ENCODE measurements at places on chromosomes 7 and 10.

DNA sequence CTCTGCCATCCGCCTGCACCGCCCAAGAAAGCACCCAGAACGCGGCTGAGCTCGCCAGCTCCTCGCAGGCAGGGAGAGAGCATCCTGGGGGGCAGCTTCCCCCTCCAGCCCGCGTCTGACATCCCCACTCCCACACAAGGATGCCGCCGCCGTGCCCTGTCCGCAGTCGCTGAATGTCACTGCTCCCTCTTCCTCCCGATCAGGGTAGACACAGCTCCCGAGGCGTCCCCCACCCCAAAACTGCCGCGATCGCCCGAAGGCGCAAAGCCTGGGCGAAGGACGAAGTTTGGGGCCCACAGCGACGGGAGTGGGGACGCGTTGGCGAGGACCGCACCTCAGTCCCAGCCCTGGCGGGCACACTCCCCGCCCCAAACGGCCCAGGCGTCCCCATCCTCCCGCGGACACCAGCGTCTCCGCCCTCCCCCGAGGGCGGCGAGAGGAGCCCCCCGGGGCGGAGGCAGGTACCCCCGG lies 1.5 kb upstream of the KAT6B start:
- peak; percentile 49 for DNase-seq

- DNase-seq = no peak
Observed at GRCh38 chr10:13858709-13859108, 271.9 kb downstream of the PRPF18 start.

GRCh38 chr7:87517136-87517815 lies 41.8 kb upstream of the ABCB4 start:
- peak; percentile 46 for DNase-seq

DNA sequence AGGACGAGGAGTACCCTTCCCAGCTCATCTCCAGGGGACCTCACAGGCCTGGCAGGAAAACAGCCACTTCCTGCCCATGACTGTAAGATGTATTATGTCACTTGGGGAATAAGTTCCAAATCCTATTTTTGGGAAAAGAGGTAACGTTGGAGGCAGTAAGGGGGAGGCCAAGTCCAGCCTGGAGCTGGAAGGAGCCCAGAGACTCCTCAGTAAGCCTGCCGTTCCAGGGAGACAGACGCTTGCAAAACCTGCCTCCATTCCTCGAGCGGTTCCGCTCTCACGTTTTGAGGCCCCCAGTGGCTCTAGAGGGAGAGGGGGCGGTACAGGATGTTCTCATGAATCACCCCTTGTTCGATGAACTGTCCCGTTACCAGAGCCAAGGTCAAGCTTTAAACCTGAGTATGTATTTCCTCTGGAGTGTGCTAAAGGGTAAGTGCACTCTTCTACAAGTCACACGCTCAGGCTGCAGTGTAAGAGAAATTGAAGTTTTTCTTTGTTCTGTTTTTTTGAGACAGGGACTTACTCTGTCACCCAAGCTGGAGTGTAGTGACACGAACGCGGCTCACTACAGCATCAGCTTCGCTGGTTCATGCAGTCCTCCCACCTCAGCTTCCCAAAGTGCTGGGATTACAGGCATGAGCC lies 45.5 kb upstream of the CYTH3 start:
- peak; percentile 17 for DNase-seq

- peak; percentile 65 for DNase-seq
Observed at GRCh38 chr7:113159746-113160339, 41.5 kb upstream of the SMIM30 start.

GRCh38 chr7:35894721-35895120 lies 93.9 kb downstream of the SEPTIN7 start:
- DNase-seq = no peak

GRCh38 chr7:70303780-70304179 lies 705.5 kb downstream of the AUTS2 start:
- DNase-seq = no peak

DNA sequence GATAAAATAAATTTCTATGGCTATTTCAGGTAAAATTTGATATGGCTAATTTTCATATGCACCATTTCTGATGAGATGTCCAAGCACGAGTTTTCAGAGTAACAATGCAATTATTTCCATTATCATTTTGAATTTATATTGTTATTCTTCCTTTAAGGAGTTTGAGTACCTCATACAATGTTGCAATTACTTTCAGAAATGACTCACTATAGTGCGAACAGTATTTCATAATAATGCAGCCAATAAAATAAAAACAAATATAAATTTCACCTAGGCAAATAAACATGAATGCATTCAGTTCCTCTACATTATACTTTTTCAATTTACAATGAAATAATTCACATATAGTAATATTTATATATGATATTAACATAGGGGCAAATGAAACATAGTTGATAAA lies 78.8 kb upstream of the LRRN3 start:
- DNase-seq = no peak

GRCh38 chr7:106465704-106466468 lies 181.1 kb upstream of the NAMPT start:
- no peak for DNase-seq

DNA sequence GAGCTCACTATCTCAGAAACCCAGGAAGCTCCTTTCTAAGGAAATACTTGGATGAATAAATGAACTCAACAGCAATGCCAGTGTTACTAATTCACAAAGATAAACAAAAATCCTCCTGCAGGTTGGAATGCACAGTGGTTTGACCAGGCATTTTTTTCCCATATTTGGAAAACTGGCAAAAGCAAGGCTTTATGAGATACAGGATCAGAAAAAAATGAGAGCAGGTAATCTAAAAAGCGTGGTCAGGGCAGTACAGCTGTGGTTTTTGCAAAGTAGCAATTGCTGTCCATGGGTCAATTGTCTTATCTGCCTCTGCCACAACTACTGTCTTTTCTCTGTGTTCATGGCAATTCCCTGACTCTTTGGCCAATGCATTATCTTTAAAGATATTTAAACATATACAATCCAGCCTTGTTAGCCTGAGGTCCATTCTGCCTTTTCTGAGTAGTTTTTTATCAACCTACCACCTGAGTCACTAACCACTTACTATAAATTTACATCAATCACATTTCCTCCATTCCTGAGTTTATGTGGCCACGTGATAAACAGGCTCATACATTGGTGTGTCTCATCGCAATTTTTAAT lies 564.5 kb upstream of the IGFBP3 start:
- no peak for DNase-seq

DNA sequence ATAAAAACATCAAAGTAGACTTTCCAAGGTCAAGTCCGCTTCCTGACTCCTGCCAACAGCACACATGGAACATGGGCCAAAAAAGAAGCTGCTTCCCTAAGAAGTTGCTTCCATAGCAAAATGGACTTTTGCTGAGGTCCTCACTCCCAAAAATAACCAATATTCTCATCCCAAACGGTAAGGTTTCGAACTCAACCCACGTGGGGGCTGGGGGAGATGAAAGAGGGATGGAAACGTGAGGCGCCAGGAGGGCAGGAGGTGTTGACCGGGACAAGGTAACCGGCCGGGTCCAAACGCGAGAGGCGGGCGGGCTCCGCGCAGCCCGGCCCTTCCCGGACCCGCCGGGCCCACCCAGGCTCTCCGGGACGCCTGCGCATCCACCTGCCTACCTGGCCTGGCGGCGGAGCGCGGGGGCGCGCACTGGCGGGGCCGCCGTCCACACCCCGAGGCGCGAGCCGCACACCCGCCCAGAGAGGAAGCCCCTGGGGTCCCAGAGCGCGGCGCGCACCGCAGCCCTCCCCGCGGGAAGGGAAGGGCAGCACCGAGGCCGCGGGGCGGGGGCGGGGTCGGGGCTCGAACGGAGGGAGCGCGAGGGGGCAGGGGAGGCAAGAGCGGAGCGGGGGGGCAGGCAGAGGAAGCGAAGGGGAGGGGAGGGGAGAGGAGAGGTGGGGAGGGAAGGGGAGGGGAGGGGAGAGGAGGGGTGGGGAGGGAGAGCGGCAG lies 742 bp downstream of the LMBR1 start:
- DNase-seq = peak; percentile 72

GRCh38 chr10:122544493-122544892 lies 16.1 kb upstream of the DMBT1 start:
- DNase-seq = peak; percentile 35
